ENCODE measurements at places on chromosomes 7 and 10.

DNA sequence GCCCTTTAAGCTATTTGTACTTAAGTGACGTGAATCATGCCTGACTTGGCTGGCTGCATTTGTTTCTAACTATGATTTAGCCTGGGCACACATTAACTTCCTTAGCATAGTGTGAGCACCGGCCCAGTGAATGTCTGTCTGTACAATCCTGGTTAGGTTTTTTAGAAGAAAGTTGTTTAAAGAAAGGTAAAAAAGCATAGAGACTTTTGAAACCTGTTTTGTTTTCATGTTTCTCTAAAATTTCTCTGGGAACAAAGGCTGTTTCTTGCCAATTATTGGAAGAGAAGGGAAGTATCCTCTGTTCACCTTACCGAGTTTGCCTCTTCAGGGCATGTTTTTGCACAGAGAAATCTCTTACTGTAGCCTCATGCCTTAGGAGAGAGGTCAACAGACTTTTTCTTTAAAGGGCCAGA, 42.9 kb upstream of the MET start:
- DNase-seq = no peak

- DNase-seq = peak; percentile 26
Observed at GRCh38 chr7:38630720-38631673, at the start of gene AMPH. Gene AMPH, minus strand, starts transcription at chr7:38631373. Its CDS starts 22 bp downstream, at chr7:38631351.

GRCh38 chr7:120023494-120024167, 249.3 kb upstream of the KCND2 start:
- no peak for DNase-seq

GRCh38 chr7:128939861-128940410, 2.2 kb downstream of the IRF5 start:
- DNase-seq = no peak

DNA sequence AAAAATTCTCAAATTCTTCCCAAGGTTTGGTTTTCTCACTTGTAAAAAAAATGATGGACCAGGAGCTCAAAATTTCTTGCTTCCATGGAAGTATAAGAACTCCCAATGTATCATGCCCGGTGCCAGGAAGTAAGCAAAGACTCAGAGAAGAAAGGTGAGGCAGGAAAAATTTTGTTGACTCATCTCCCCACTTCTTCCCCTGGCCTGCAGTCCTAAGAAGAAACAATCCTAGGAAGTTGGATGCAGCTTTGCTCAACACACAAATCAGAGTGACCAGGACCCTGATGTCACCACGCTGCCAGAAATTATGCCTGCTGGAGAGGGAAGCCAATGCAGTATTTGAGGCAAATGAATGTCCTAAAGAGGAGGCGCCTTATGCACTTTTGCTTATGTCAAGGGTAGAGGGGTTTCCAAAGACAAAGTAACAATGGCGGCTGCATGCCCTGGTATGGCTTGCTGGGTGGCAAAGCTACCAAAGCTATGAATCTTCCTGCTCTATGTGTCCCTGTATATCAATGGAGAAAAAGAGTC, 163.6 kb downstream of the NEURL1 start:
- no peak for DNase-seq

DNA sequence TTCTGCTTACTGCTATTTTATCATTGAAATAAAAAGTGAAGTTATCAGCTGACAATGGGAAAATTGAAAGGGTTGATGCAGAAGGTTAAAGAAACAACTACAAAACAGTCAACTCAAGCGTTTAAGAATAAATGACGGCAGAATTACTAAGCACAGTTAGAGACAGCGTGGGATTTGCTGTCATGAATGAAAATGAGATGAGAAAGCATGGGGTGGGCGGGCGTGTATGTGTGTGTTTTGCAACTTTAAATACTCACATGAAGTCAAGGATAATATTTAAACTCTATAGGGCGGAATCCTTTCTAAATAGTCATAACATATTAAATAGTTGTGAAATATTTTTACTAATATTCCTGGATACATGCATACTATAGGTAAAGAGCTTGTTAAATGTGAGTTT, 450.8 kb downstream of the ETV1 start:
- no peak for DNase-seq
